Fibroblast of skin of scalp (primary cell): ENCODE measurements at places on chromosomes 5 and 9.
A peak's percentile ranks its signal among the peaks of the same experiment; 100 is the strongest.

GRCh38 chr5:132205385-132206125 is 22.1 kb downstream of the P4HA2 start:
- peak; percentile 30 for DNase-seq

- peak; percentile 8 for DNase-seq
Measured at GRCh38 chr9:38127271-38127839, 58.3 kb upstream of the SHB start.

DNA sequence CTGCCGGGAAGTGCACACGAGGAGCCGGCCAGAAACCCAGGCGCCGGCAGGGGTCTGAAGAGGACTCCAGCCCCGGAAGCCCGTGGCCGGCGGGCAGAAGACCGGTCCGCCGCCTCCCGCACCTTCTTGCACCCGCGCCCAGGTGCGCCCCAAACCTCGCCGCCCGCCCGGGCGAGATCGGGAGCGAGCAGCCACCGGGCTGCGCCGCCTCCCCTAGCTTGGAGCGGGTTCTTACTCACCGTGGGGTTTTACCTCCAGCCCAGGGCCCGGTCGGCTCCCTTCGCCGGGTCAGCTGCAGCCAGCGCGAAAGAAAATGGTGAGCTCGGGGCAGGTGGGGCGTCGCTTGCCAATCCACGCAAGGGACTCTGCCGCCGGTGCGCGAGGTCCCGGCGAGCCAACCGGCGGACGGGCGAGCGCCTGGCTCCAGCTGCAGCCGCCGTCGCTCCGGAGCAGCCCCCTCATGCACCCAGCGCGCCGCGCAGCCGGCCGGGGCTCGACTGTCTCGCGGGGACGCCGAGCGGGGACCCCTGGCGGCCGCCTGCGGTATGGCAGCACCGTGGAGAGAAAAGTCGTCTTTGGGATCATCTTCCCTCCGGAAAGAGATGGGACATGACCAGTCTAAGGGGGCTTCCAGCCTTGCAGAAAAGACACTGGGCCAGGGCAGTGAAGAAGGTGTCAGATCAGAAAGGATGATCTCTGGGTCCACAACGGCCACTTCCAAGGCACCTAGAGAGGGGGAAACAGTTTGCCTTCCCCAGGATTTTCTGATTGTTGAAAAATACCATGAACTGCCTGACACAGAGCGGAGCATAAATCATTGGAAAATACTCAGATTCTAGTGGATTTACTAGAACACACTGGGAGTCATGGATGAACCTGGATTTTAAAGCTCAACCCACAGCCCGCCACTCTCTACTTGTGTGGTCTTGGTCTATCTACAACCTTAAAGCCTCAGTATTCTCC is at the start of gene MOB3B:
MOB3B (minus strand) TSS at position 499 of the 963 bp plus-strand sequence. CDS start 74,264 bp downstream, outside the sequence.
- DNase-seq, result peak; percentile 66

DNA sequence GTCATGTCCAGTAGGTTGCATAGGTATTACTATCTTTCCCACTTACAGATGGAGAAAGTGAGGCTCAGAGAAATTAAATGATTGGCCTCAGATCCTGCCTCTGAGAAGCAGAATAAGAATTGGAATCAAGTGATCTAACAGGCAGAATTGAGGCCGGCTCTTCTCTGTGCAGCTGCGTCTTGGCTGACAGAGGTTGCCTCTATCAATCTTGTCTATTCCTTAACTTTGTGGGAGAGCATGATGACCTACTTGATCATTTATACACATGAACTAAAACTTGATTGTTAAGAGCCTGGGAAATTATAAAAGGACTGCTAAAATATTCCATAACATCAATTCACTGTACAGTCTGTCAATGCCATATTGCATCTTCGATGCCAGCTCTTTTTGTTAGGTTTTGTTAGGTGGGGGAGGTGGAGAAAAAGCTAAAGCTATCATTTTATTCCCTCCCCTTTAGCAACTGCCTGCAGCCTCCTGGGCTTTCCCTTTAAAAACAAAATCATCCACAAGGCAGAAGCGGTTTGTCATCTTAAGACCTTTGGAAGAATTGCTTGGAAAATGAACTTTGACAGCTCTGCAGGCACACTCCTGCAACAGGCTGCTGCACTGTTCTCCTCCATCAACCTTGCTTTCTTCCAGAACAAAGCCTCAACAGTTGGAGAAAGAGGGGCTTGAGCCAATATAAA is 247.4 kb downstream of the SMARCA2 start:
- no peak for DNase-seq

DNA sequence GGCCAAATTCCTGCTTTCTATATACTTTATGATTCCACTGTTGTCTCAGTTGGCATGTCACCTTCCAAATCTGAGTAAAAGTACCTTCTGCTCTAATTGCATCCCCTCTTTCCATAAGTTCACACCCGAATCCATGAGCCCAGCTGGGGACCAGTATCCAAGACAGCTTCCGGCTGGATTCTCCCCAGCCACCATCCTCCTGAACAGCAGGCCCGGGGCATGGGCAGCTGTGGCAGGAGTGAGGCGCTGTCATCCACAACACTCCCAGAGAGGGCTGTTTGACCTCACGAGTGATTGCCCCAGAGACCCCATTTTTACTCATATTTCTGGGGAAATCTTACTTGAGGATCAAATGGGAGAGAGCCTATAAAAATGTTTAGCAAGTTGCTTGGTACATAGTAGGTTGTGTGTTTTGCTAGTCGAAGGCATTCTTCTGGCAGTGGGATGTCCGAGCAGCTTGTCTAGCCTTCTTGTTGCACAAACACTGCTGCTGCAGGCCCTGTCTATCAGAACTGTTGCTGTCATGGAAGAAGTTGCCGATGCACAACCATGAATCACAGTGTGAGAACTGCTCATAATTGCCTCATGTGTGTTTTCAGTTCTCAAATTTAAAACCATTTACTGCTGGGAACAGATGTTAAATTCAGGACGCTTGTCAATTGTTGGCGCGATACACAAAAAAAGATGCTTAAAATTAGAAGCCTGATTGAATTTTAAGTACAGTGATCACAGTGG is 93.8 kb downstream of the HSPA4 start:
- no peak for DNase-seq

- DNase-seq, result peak; percentile 52
Measured at GRCh38 chr9:98087420-98088354, 31.2 kb downstream of the NANS start.

- DNase-seq, result peak; percentile 45
Measured at GRCh38 chr5:172162323-172162986, 25.6 kb downstream of the STK10 start.

GRCh38 chr9:18240213-18240612 is 233.7 kb upstream of the ADAMTSL1 start:
- no peak for DNase-seq

- no peak for DNase-seq
Measured at GRCh38 chr5:181171782-181172181, 24.4 kb downstream of the OR2V2 start.

DNA sequence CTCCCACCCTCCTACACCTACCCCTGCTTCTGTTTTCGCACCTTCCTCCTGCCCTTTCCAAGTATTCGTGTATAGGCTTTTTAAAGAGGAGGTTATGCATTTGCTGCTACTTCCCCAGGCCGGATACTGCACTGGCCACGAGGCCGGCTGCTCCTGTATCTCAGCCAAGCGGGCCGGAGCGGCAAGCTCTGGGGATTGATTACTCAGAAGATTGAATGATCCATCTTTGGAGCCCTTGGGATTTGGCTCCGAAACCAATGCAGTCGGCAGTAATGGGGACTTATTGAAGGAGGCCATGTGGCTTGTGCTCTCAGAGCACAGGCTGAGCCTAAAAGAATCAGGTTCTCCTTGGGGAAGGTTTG is 405.3 kb downstream of the TLE4 start:
- no peak for DNase-seq

- DNase-seq, result no peak
Measured at GRCh38 chr5:91742550-91742949, 359.4 kb upstream of the ARRDC3 start.

GRCh38 chr5:95365302-95366095 is 25.7 kb upstream of the FAM81B start:
- no peak for DNase-seq

- DNase-seq, result no peak
Measured at GRCh38 chr9:134051319-134051718, 16.5 kb downstream of the BRD3 start.

DNA sequence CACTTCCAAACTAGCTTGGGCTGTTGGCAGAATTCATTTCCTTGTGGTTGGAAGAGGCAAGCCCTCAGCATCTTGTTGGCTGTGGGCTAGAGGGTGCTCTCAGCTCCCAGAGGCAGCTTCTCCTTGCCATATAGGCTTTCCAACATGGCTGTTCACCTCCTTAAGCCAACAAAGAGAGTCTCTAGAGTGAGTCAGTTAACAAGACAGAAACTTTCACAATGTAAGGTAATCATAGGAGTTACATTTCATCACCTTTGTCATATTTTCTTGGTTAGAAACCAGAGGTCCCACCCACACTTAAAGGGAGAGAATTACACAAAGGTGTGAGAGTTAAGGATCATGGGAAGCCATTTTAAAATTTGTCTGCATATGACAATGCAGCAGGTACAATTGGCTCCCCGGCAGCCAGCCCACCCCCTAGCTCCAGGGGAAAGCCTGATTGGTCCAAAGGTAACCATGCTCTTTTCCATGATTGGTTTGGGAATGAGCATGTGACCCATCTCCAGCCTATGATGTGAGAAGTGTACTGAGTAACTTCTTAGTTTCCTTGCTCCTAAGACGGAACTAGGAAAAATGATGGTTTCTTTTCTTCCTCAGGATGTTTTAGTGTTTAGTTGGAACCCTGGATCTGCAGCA is 109.8 kb upstream of the MSX2 start:
- no peak for DNase-seq

GRCh38 chr5:115333164-115333563 is 36.7 kb upstream of the CCDC112 start:
- peak; percentile 43 for DNase-seq

GRCh38 chr5:107979291-107979690 is 308.6 kb upstream of the EFNA5 start:
- DNase-seq, result no peak

DNA sequence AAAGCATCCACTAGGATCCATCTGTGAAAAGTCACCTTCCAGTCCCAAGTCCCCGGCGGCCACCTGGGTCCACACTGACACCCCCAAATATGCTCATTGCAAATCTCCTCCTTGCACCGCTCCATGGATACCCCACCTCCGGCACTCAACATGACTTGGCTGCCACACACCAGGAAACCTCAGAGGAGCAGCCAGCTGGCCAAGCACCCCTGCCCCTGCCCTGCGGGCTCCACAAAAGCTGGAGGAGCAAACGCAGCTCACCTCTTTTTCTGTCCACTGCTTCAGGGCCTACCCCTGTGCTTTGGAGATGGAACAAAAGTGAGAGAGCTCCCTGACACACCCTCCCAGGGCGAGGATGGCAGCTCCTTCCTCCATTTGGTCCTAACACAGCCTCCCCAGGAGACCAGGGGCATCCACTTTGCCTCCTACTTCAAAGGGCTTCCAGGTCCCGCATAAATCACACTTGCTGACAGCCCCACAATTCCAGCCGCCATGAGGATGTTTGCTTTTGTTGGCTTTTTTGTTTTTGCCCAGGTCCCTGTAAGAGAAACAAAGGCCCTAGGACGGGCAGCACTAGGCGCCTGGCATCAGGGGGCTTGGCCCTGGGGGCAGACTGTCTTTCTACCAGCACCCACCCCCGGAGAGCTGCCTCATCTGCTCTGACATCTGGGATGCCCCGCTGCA is 14.8 kb downstream of the ROR2 start:
- no peak for DNase-seq

- DNase-seq, result no peak
Measured at GRCh38 chr5:115320006-115320405, 23.6 kb upstream of the CCDC112 start.

GRCh38 chr5:143698574-143698973 is 113.4 kb upstream of the HMHB1 start:
- no peak for DNase-seq

- peak; percentile 26 for DNase-seq
Measured at GRCh38 chr5:138874241-138874640, 894 bp downstream of the LRRTM2 start.

DNA sequence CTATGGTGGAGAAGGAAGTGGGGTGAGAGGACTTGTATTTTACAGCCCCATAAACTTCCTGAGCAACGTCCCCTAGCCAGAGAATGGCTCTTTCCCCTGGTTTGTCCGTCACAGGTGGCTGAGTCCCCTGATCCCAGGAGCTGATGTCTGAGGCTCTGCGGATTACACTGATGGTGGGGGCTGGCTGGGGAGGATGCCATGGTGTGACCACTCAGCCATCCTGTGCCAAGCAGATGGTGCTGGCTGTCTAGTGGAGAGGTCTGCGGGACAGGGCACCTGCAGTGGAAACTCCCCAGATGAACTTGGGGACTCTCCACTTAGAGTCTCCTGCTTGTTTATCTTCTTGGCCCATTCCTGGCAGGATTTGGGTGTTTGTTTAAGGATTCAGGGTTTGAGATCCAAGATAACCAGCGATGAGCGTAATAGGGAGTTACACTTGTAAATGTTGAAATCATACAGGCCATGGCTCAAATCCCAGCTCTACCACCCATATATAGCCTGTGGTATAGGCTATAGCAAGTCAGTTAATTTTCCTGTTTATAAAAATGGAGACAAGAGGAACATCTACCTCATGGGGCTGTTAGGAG is 4.7 kb upstream of the PTGS1 start:
- DNase-seq, result no peak

GRCh38 chr5:33964132-33964700 is 20.3 kb downstream of the SLC45A2 start:
- DNase-seq, result no peak

DNA sequence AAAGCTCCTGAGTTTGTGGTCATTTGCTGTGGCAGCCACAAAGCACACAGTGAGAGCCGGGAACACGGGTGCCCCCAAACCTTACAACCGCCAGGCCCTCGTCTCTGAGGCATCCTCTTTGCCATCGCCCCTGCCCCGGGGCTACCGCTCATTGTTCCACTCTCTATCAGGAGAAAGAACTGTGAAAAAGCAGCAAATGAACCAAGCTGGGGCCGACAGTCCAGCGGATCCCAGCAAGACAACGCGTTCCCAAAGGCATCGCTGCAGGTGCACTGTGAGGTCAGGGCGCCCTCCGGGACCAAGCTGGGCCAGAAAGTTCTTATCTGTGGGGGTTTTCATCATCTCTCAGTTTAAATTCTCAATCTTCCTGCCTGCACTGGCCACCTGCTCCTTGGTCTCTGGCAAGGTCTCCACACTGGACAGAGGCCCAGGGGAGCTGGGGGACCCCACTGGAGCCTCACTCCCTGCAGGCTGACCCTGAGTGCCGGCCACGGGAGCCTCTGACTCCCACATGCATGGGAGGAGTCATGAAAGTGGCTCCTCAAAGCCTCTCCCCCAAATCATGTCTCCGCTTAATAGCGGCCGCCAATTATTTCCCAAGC is 32.1 kb downstream of the VAV2 start:
- no peak for DNase-seq

DNA sequence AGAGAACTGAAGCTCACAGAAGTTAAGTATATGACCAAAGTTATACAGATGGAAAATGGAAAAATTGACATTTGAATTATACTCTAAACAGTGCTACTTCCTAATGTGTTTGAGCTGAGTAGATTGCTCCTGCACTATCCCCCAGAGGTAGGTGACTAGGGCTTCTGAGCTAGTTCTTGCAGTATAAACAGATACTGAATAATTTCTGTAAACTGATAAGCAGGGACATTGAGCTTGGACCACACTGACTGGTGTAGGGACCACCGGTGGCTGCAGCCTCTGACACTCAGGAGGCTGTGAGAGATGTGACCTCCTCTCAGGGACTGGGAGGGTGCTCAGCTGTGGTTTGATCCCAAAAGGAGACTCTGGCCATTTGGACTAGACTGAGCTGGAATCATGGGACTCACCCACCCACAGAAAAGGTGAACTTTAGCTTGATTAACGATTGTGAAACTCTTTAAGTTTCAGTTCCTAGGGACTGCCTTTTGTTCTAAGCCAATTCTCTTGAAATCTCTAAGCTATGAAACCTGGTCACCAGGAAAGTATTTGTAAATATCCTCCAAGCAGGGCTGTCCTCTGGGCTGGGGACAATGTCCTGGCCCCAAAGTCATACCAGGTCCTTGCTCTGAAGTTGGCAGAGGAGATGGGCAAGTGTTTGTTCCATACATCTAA is 291.5 kb downstream of the SEC61B start:
- DNase-seq, result no peak
